ENCODE measurements at places on chromosomes 11 and 22.

- no peak for DNase-seq
Measured at GRCh38 chr22:41742918-41743317, 43.6 kb downstream of the MEI1 start.

DNA sequence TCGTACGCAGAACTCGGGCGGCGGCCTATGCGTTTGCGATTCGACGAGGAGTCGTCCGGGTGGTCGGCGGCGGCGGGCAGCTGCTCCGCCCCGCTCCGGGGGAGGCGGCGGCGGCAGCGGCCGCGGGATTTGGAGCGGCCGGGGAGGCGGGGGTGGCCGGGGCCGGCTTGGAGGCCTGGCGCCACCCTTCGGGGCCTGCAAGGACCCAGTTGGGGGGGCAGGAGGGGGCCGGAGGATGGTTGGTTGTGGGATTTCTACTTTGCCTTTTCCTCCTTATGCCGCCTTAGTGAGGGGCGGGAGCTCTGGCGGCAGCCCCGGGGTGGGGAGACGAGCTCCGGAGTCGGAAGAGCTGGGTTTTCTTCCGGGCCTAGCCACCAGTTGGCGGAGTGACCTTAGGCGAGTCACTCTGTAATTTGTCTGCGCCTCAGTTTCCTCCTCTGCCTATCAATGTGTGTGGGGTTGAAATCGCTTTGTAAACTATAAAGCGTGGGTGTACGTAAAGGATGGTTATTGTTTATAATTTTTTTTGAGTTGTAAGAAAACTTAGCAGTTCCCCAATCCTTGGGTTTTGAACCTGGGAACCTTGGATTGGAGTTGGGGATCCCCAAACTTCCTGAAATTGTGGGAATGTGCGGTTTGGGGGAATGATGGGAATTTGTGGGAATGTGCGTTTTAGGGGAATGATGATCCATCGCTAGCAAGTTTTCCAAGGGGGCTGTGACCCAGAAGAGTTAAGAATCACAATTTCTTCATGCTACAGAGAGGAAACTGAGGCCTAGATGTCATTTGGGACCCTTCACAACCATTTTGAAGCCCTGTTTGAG, 679 bp downstream of the TUG1 start:
- DNase-seq = peak; percentile 13

- DNase-seq = no peak
Measured at GRCh38 chr11:79189055-79189454, 251.8 kb downstream of the TENM4 start.

- DNase-seq = no peak
Measured at GRCh38 chr11:131888230-131888855, 517.9 kb downstream of the NTM start.

- DNase-seq = no peak
Measured at GRCh38 chr11:115930886-115931547, 426.8 kb upstream of the CADM1 start.

- no peak for DNase-seq
Measured at GRCh38 chr22:32613773-32614392, 139.3 kb downstream of the FBXO7 start.

DNA sequence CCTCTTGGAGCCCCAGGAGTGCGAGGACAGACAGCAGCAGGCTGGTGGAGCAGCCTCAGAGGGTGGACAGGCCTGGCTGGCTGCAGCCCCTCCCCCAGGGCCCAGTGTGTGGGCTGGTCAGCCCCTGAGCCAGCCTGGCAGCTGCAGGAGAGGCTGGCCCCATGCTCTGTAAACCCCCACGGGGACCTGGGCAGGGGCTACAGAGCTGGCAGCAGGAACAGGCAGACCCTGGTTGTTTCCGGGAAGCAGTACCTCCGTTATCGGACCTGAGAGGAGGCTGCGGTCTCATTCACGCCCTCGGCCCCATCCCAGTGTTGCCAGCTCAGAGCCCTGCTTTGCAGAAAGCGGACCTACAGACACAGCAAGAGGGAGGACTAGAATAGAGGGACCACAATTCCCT, 38.5 kb upstream of the COMT start:
- no peak for DNase-seq

GRCh38 chr11:65952052-65952521, 6.8 kb downstream of the TSGA10IP start:
- DNase-seq = no peak

DNA sequence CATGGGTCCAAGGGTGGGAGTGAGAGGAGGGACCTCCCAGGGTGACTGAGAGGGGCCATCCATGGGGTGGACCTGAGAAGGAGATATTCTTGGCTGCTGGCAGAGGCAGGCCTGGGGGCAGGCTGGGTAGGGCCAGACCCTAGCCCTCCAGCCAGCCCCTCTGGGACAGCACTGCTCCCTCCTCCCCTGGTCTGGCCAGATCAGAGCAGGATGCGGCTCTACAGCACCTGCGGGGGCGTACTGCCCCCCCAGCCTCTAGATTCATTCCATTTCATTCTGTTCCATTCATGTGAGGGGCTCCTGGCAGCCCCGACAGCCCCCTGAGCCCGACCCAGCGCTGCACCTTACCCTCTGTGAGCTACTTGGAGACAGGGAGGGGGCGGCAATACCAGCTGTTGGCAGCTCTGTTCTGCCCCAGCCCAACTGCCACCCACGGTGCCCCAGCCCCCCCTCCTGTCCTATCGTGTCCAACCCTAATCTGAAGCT, 34.3 kb upstream of the MYRF start:
- no peak for DNase-seq

DNA sequence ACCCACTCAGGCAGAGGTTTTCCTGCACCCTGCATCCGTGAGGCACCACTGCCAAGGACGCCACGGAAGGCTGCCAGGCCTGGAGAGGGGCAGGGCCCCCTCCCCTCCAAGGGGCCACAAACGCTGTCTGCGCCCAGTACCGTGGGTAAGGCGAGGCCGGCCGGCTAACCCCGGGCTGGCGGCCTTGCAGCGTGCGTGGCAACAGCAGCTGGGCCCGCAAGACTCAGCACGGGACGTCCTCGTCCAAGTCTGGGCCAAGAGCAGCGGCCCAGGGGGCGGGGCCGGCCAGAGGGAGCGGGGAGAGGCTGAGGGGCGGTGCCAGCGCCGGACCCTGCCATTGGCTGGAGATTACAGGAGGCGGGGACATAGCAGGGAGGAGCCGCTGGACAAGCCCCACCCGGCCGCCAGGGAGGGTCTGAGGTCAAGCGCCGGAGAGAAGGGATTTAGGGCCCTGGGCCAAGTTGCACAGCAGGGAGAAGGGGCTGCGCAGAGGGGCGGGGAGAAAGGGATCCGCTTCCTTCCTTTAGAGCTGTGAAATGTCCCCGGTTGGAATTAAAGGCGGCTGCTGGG, 16.0 kb downstream of the SLC43A1 start:
- no peak for DNase-seq

GRCh38 chr22:29266564-29267461, 968 bp downstream of the RHBDD3 start:
- DNase-seq = peak; percentile 47

- no peak for DNase-seq
Measured at GRCh38 chr22:32584650-32585049, 110.0 kb downstream of the FBXO7 start.

DNA sequence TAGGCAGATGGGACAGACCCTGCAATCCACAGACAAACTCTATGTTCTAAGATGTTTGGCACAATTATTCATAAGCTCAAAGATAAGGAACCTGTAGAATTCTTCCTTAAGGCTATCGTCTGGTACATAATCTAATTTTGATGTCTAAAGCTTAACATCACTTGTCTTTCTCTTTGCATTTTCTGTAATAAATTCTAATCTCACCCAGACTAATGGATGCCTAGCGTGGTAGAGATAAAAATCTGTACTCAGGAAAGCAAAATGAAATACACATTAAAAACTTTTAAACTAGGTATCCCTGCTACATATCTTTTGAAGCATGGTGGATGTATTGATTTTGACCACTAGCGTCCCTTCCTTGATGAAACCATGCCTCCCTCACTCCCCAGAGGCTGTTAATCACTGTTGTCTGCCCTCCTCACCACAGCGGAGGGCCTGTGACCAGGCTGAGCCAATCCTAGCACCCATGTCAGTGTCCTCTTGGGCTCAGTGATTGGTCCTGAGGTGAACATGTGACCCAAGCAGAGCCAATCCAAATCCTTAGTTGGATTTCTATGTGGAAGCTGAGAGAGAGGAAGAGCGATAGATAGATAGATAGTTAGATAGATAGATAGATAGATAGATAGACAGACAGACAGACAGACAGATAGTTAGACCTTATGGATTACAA, 82.2 kb upstream of the GRK3 start:
- no peak for DNase-seq

DNA sequence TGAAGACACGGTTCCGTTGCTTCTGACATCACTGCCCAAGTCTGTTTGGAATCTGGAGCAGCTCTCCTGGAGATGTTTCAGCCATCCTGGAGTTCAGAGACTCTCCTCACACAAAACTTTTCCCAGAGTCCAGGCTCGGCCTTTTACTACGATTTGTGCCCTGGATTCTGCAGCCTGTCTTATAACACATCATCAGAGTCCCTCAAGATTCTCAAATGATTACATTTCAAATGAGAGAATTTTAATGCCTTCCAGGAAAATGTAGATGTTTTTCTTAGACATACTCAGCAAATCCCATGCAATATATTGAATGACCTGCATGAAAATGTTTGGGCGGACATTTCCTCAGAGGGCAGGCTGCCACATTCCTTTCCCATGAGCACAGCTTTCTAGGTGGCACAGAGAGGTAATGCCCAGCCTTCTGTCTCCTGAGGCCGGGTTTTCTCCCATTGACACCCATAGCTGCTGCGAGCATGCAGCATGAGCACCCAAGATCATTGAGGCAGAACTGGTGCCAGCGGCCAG, 129.1 kb downstream of the SNX19 start:
- no peak for DNase-seq

DNA sequence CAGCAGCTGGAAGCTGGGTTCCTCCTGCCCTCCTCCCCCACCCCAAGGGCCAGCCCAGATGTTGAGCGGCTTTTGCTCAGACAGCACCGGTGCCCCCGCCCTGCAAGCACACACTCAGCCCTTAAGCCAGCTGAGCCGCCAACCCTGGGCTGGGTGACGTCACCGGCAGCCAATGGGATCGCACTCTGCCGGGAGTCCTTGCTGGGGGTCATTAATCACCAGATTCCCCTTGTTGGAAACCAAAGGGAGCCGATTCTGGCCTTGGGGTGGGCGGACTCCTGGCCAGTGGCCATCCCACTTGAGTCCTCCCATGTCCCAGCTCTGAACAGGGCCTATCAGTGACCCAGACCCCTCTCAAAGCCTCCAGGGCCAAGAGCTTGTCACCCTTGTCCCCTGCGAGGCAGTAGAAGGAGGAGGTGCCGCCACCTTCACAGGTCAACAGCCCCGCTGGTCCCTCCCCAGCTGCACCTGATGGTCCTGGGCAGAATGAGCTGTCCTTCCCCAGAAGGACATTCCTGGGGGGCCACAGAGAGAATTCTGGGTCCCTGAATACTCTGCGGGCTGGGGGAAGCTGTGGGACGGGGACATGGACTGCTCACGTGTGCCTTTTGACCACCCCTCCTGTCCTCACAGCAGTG, 7.4 kb downstream of the DUSP8 start:
- no peak for DNase-seq

GRCh38 chr22:17359501-17359900, 9.8 kb upstream of the CECR2 start:
- no peak for DNase-seq

- DNase-seq = no peak
Measured at GRCh38 chr22:17633217-17633997, 4.9 kb upstream of the ATP6V1E1 start.

DNA sequence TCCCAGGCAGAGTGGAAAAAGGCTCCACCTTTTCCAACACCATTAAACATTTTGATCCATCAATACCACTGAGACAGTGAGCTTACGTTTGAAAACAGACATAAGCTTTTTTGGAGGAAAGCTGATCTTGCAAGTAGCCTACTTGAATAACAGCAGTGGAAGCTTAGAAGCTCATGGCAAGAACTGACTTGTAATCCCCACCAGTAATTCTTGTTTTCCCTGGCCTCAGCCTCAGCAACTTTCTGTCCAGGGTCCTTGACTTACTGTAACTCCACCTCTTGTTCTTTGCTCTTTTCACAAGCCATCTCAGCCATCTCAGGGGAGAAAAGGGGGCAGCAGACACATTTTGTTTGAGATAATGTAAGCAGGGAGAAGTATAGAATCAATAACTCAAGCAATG, 12.3 kb upstream of the MPZL2 start:
- no peak for DNase-seq

DNA sequence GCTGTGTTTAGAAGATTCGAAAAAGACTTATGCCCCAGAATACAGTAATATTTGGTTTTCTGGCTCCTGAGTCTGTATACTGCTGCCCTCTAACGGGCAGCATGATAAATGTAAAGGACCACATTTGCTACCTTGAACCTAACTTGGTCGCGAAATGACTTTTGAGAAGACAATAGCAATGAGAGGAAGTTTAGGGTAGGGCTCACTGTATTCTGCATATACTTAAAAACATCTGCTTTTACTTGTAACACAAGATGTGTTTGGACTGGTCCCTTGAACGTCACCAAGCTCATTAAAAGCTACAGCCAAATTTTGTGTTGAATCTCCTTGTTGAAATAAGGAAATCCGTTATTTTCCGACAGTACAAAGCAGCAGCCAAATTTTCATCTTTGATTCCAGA, 309.1 kb downstream of the SWAP70 start:
- no peak for DNase-seq

DNA sequence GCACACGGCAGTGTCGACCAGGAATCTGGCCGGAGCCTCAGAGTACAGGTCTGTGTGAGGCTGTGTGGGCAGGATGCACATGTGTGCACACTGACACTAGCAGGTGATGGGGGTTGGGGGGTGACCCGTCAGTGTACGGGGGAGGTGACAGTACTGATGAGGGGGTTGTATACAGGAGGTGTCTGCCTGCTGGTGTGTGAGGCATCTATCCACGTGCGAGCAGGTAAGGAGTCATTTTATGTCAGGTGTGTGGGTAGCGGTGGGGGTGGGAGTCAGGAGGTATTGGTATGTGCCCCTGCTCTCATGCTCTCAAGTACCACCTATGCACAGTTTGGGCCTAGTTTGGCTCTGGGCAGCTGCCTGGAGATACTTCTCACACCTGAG, 4.5 kb upstream of the PHRF1 start:
- no peak for DNase-seq

GRCh38 chr11:122706291-122707088, 51.0 kb downstream of the UBASH3B start:
- DNase-seq = no peak

DNA sequence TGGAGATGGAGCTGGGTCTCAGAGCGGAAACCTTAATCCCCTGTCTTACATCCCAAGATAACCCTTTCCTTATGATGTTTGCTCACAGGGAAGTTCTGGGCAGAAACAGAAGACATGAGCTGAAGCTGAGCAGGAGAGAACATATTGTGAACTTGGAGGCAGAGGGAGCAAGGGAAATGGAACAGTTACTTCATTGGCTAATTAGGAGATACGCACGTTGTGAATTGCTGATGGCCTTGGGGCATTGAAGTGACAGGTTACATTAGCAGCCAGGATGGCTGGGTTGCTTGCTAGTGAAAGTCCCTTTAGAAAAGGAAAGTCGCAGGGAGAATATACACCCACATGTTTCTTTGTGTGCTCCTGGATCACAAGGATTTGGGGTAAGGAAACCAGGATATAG, 48.7 kb downstream of the TENM4 start:
- DNase-seq = no peak

DNA sequence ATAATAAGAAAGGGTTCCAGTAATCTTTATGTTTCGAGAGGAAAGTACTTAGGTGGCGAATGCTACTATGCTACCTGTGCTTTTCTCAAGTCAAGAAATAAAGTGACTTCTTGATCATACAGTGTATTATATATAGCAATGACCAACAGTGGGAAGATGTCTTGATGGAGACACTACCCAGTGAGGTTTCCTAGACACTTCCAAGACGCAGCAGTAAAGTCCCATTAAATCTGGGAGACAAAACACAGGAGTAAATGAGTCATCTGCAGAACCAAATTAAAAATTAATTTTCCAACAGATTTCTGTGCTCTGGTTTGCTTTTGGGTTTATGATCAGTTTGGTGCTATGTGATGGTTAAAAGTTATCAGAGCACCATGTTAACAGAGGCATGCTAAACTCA, 29.1 kb upstream of the RAB38 start:
- no peak for DNase-seq

All from CD8-positive, alpha-beta T cell (primary cell).